ENCODE measurements at places on chromosomes 2 and 18.

DNA sequence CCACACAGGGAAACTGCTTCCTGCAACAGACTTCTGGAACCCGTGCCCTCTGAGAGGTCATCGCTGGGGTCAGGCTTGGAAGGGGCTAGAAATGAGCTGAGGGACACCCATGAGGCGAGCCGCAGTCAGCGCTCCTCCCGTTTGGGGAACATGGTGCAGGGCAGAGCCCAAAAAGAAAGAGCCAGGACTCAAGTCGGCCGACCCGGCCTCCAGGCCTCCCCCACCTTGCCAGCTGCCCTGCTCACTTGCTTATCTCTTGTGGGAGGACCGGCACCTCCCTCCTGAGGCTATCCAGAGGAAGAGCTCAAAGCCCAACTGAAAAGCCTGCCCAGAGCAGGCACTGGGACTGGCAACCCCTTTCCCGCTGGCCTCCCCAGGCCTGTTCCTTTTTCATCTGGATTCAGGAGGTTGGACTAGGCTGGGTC lies 43.6 kb downstream of the SCTR start:
- no peak for DNase-seq

- no peak for DNase-seq
Measured at GRCh38 chr2:226313060-226313459, 486.6 kb downstream of the IRS1 start.

DNA sequence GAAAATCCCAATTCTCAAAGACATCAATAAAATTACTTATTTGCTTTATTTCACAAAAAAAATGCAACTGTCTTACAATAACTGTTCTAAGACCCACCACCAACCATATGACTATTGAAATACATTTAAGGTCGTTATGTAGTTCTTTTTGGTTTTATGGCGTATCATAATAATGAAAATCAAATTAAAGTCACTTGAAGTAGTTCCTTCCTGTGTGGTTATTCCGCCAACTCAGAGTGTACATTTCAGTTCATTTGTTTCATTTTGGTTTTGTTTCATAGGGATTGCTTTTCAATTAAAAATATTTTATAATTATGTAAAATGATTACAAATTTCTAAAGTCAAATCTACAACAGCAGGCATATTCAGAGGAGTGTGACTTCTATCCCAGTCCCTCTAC lies 45.9 kb upstream of the AAK1 start:
- no peak for DNase-seq

DNA sequence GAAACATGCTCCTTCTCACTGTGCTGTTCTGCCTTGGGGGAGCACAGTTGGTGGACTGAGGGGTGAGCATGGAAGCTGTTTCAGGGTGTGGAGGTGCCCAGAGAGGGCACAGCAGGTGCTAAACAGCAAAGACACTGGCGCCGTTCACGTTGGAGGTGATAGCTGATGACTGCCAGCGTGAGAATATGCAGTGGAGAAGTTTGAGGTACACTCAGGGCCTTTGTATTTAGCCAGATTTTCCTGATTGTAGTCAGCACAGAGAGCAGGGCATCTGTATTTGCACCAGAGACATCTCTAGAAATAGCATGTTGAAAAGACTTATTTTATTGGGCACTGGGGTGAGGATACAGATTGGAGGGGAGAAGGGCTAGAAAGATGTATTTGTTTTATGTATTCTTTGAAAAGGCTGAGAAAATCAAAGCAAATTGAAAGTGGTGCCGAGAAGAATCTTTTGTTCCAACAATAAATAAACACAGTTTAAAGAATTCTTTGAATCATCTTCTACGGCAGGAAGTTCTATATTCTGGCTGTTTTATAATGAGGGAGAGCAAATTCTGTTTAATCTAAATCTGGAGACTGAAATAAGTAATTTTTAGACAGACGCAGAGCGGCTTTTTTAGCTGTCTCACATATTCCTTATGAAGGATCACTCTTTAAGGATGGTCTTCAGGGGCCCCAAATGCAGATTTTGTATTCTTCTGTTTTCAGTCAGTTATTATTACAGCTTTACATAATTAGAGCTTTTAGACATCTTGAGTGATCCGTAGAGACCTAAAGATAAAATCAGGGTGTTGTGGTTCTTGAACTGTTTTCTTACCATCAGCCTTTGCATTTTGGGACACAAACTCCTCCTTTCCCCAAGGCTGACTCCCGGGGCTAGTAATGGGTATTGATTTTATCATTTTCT lies 7.1 kb downstream of the ZNF532 start:
- DNase-seq: no peak

GRCh38 chr2:207223051-207223450 lies 57.3 kb upstream of the KLF7 start:
- no peak for DNase-seq

- DNase-seq: no peak
Measured at GRCh38 chr18:3368193-3368592, 81.8 kb upstream of the TGIF1 start.

Data from stimulated activated CD8-positive, alpha-beta memory T cell treated with anti-CD3 and anti-CD28 coated beads, Interleukin-15, amount 100 ng/mL, for 24 hours (primary cell).